ENCODE measurements at places on chromosomes 5 and 9.
A peak's percentile ranks its signal among the peaks of the same experiment; 100 is the strongest.

- peak; percentile 50 for DNase-seq
Observed at GRCh38 chr5:36877667-36878391, 1.3 kb downstream of the NIPBL start.

DNA sequence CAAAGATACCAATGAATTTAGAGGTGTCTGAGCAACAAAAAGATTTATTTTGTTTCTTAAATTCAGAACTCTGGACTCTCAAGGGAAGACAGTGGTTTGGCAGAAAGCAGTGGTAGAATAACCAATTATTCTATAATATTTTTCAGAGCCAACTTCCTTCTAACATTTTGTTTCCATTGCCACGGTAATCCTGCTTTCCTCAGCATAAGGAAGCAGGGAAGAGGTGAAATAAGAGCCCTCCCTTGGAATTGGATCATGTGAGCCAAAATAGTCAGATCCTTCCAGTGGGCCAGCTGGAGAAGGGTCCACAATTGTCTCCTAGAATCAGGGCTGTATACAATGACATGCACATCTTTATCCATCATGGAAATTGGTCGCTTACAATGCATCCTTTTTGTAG is 130.0 kb upstream of the MAP1B start:
- DNase-seq, result no peak

- no peak for DNase-seq
Observed at GRCh38 chr5:58825441-58825840, 242.6 kb downstream of the RAB3C start.

DNA sequence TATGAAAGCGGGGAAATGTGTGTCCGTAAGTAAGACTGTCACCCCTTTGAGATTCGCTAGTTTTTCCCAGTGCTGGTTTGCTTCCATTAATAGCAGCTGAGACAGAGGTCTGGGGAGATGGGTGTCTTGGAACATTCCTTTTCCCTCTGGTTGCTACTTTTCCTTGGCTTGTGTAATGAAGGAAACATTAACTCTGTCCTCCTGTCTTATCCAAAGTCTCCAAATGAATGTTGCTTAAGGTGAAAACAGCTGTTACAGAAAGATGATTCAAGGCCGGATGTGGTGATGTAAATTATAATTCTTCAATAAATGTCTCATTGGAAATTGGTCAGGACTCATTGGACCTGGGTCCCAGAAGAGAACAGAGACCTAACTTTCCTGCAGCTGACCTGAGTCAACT is 50.0 kb downstream of the MEGF10 start:
- no peak for DNase-seq

DNA sequence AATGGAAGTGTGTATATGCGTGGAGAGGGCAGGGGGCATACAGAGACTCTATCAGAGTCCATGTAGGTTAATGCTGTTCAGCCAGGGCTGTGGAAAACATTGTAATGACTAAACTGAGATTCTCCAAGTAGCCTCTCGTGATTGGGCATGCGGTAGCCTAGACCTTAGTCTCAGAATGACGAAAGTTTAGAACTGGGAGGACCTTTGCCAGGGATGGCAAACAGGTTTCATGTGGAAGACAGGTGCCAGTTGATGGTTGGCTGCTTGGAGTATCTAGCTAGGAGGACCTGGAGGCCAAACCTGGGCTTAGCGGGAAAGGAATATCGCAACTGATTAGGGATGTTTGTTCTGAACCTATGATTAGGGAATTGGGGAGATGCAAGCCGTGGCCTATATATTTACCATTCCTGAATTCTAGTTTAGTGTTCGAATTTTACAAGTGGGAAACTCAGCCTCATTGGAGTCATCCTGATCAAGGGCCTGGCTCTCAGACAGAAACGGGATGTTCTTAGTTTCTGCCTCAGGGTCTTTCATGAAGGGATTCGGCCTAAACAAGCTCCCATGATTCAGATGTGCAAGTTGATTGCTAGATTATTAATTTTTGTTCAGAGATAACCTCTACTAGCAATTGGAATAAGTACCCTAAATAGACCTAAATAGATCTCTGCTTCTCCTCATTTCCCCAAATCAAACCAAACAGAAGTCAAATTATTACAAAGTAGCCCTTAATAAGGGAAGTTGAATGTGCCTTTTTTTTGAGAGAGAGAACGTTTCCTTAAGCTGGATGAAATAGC is 26.8 kb upstream of the TJP2 start:
- DNase-seq, result no peak

DNA sequence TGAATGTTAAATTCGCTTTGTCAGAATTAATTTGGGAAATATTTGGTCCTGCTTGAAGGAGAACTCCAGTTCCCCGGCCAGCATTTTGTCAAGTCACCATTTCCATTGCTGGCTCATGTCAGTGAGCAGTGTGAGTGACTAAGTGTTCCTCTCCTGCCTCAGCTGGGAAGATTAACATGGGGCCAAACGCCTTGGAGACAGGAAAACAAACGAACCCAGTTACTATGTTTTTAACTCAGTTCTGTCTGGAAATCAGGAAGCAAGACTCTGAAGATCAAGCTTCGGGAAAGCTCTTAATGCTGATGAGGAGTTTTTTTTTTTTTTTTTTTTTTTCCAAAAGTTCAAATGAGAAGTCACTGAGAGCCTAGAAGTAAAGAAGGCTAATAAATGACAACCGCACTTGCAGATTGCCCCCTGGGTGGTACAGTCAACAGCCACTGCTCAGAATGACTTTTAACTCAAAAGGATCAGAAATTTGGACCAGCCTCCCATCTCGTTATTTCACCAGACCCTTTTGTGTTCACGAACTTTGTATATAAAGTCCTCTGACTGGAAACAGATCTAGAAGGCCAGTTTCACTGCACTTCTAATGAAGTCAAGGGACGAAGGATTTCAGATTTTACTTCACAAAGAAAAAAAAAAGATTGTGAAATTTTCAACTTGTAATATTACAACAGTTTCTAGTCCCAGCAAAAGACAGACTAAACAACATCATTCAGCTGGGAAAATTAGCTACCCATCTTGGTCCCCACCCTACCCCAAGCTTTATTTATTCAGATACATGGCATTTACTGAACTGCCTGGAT is 121.3 kb downstream of the LHFPL2 start:
- peak; percentile 96 for DNase-seq

- DNase-seq, result peak; percentile 65
Observed at GRCh38 chr5:40484495-40484894, 195.2 kb upstream of the PTGER4 start.

- DNase-seq, result no peak
Observed at GRCh38 chr5:23494558-23494957, 12.9 kb upstream of the PRDM9 start.

DNA sequence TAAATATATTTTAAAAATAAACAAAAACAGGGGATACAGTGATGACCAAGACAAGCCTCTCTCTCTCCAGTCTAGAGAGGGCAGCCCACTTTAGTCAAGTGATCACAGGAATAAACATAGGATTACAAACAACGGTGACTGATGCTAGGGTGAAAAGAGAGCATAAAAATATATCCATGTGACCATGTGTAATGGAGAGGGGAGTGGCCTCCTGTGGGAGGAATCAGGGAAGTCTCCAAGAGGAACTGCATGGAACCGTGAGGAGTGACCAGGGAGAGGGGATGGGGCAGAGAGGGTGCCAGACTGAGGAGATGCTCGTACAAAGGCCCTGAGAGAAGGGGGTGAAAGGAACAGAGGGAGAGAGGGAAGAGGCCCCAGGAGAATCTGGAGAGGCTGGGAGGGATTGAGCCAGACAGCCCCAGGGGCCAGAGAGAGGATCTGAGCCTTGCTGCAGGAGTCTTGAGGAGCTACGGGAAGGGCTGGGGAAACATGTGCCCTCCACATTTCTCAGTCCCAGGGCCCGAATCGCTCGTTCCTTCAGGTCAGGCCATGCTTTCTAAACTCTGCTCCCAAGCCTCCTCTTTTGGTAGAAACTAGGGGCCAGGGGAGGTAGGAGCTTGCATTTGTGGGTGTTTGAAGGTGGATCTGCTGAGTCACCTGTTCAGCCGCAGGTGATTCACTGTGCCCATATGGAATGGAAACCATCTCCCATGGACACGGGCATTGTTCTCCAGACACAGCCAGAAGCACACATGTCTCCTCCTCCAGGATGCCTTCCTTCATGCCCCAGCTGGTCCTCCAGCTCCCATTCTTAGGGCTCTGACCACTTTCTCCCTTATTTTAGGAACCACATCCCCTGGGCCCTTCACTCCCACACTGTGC is 63.8 kb downstream of the PAX5 start:
- DNase-seq, result peak; percentile 42

DNA sequence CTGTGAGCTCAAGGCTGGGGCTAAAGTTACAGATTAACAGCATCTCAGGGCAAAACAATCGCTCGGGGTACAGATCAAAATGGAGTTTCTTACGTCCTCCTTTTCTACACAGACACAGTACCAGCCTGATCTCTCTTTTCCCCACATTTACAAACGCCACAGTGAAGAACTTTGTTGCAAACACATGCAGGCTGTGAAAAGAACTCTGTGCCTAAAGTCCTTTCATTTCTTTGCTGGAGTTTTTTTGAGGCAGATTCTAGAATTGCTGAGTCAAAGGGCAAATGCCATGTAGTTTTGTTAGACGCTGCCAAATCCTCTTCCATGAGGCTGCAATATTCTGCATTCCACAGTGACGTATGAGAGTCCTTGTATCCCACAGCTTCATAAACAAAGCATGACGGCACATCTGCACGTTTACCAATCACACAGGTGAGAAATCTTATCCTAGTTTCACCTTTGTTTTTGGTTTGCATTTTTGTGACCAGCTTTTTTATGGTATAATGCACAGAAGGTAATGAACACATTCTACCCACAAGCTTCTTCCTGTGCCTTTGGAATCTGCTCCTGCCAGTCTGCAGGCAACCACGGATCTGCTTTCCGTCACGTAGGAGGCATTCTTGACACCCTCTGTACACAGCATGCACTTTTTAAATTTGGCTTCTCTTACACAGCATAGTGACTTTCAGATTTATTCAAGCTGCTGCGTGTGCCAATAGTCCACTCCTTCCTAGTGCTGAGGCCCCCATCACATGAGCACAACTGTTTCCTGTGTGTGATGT is 44.6 kb upstream of the LPCAT1 start:
- peak; percentile 35 for DNase-seq

DNA sequence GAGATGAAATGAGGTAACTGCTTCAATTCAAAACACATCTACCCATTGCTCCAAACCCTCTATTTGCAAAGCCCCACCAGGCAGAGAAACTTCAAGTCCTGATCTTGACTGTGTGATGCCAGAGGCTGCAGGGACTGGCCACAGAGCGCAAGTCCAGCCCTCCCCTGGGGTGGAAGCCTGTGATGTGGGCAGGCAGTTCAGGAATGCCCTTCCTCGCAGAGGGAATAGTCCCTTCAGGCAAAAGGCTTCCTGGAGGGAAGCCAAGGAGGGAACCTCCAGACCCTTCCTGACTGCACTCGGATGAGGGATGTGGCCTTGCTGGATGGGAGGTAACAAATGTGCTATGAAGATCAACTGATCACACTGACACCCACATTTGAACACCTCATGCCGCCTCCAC is 131.2 kb downstream of the SLIT3 start:
- no peak for DNase-seq

GRCh38 chr9:134434894-134435506 is 108.7 kb downstream of the RXRA start:
- no peak for DNase-seq

- DNase-seq, result no peak
Observed at GRCh38 chr9:68472119-68472518, 68.6 kb downstream of the TMEM252 start.

DNA sequence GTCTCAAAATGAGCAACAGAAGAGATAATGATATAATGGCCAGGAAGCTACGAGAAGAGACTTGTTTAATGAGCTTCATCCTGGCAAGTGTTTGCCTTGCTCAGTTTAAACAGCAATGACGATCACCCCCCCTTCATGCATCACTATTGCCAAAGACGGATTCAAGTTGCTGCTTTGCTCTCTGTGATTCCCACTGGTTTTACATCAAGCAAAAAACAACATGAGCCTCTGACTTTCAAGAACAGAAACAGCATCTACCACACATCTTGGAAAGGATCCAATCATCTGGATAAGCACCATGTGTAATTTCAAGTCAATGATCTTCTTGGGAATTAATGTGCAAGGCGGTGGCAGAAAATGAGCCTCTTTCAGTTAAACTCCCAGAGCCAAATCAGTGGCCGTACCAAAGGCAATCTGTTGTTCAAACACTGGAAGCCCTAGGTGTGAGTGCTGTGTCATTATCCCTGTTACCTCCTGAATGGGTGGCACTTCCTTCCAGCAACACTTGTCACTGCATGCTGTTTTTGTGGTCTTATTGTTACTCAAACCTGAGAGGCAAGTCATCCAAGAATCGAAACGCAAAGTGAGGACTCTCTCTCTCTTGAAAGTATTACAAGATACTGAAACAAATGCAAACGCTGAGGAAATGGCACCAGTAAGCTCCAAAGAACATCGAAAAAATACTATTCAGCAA is 72.8 kb downstream of the MED27 start:
- DNase-seq, result peak; percentile 40

DNA sequence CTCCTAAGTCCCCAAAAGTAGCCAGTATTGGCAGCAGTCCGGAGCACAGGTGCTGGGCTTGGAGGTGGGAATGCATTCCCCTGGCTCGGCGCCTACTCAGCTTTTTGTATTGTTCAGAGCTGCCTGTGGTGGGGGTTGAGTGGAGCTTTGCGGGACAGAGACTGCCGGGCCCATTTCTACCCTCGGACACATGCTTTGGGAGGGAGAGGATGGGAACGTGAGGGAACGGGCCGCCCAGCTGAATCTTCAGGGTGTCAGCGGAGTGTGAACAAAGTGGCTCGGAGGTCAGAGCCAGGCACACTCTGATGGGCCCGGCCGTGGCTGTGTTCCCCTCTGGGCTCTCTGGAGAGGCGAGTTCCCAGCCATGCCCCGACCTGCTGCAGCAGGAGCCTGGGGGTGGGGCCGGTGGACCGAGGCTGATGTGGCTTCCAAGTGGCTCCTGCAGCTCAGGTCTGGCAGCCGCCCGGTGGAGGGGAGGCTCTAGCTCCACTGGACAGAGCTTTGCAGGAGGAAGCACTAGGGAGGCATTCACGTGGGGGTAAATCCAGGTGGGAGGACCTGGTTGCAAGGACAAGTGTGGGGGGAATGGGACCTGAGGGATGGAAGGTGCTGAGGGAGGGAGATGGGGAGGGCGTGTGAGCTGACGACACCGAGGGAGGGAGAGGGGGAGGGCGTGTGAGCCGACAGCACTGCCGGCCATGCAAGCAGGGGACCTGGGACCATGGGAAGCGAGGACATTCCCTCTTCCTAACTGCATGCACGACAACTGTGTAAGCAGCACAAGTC is 31.1 kb upstream of the SLC6A3 start:
- no peak for DNase-seq

GRCh38 chr5:59792983-59793585 is 100.4 kb downstream of the PDE4D start:
- DNase-seq, result no peak

DNA sequence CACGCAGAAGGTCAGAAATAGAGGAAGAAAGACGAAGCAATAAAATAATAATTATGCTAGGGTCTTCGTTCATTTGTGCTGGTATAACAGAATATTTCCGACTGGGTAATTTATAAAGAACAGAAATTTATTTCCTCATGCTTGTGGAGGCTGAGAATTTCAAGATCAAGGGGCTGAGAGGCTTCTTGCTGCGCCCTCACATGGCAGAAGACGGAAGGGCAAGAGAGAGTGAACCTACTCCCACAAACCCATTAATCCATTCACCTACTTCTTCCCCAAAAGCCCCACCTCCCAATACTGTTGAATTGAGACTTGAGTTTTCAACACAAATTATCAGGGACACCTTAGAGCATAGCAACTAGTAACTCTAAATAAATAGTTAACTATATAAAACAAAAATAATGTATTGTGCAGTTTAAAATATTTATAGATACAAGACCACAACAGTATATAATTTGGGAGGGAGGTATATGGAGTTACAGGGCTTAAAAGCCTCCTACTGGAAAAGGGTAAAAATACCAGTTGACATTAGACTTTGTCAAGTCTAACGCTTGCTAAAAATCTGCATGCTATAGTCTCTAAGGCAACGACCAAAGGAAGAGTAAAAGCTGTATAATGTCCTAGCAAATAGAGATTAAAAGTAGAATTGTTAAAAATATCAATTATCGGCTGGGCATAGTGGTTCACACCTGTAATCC is 40.3 kb upstream of the NAA35 start:
- peak; percentile 45 for DNase-seq
